ENCODE measurements at places on chromosomes 16 and 17.

GRCh38 chr16:29028457-29029167, 43.8 kb downstream of the LAT start:
- DNase-seq: no peak

DNA sequence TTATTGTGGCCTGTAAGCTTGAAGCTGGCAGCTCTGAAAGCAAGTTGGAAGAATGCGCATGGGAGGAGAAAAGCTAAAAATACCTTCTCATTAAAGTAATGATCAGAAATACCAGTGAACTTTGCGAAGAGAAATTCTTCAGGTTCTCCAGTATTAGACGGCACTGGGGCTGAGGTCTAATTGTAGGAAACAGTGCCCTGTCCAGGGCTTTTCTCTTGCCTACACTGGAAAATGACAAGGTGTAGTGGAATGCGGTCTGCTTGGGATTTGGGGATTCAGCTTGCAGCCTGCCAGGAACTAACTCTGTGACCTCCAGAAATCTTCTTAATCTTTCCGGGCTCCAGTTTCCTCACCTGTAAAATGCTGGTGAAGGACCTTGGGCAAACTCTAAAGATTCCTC, 53.3 kb upstream of the KCNJ16 start:
- no peak for DNase-seq

GRCh38 chr17:15882058-15882720, 62.7 kb upstream of the ADORA2B start:
- DNase-seq: no peak

DNA sequence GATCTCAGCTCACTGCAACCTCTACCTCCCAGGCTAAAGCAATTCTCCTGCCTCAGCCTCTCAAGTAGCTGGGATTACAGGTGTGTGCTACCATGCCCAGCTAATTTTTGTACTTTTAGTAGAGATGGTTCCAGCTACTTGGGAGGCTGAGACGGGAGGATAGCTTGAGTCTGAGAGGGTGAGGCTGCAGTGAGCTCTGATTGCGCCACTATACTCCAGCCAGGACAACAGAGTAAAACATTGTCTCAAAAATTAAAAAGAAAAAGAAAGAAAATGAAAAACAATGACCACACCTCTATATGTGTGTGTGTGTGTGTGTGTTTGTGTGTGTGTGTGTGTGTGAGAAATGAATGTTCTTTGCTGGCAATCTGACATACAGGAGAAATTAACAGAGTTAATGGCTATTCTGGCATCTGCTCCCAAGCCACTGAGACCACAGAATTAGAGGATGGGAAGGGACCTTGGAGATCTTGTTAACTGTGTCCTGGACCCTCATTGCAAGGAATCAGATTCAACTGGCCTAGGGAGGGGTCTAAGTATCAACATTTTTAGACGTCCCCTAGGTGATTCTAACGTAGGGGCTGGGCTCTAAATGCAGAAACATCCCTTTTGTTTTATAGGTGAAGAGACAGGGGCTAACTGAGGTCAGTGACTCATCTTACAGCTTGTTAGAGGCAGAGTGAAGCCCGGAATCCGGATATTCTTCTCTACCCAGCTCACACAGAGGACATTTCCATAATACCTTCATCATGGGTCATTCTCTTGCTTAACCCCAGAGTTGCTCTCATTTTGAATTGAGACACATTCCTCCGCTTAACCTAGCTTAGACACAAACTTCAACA, 16.4 kb upstream of the MARCHF10 start:
- no peak for DNase-seq

GRCh38 chr17:58039975-58040374, 32.9 kb upstream of the SRSF1 start:
- DNase-seq: no peak

All from OCI-M1 (cell line).